ENCODE measurements at places on chromosomes 13 and 19.

- DNase-seq = no peak
Measured at GRCh38 chr13:103030776-103031175, 35.4 kb downstream of the SLC10A2 start.

- no peak for DNase-seq
Measured at GRCh38 chr19:51224163-51224641, 678 bp upstream of the CD33 start.

DNA sequence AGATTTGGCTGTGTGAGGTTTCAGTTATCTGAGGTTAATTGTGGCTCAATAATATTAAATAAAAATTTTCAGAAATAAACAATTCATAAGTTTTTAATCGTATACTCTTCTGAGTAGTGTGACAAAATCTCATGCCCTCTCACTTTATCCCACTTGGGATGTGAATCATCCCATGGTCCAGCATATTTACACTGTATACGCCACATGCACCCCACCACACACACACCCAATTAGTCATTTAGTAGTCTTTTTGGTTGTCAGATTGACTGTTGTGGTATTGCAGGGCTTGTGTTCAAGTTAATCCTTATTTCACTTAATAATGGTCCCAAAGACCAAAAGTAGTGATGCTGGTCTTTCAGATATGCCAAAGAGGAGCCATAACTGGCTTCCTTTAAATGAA, 66.4 kb upstream of the PCDH9 start:
- DNase-seq = no peak

GRCh38 chr13:101945435-101945834, 456.4 kb downstream of the FGF14 start:
- no peak for DNase-seq

GRCh38 chr19:15240515-15240914, 8.3 kb upstream of the EPHX3 start:
- no peak for DNase-seq

GRCh38 chr13:32639502-32640105, 53.4 kb downstream of the PDS5B start:
- no peak for DNase-seq

GRCh38 chr19:42290523-42291434, 11.2 kb upstream of the PRR19 start:
- DNase-seq = peak; percentile 36

DNA sequence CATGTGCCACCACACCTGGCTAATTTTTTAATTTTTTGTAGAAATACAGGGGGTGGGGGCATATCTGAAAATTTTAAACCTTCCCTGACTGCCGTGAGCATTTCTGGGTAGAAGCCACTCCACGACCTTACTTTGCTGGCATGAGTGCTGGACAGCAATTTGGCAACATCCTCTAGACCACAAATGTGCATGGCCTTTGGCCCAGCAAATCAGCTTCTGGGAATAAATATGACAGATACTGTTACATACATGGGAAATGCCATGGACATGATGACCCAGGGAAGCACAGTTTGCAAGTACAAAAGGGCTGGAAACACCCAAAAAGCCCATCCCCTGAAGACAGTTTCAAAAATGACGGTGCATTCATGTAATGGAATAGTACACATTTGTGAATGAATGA, 3.2 kb upstream of the PVR start:
- no peak for DNase-seq

GRCh38 chr19:45763691-45764294, 5.3 kb downstream of the SIX5 start:
- no peak for DNase-seq

DNA sequence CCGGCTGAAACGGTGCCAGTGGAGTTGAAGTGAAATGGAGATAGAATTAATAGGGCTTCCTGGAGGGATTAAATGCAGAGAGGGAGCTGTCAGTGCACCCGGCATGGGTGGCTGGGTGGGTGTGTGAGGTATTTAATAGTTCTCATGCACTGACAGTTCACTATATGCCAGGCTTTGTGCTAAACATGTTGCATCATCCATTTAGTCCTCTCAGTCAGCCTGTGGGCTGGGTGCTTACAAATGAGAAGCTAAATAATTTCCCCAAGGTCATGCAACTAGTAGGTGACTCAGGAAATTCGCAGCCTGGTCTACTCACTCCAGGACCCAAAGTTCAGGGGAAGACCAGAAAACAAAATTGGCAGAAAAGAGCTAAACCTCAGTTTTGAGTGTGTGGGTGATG, 63.5 kb upstream of the SPATA13 start:
- no peak for DNase-seq

DNA sequence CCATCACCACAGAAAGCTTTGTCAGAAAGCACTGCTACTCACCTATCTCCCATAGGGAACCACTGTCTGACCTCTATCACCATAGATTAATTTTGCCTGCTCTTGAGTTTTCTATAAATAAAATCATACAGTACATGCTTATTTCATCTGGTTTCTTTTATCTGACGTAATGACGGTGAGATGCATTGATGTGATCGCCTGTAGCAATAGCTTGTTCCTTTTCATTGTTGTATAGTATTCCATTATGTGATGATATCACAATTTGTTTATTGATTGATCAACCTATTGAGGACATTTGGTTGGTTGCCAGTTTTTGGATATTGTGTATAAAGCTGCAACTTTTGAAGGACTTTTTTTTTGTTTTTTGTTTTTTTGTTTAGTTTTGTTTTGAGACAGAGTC, 51.9 kb upstream of the ADGRE1 start:
- DNase-seq = no peak

GRCh38 chr13:103794526-103794925, 728.3 kb upstream of the SLC10A2 start:
- no peak for DNase-seq

DNA sequence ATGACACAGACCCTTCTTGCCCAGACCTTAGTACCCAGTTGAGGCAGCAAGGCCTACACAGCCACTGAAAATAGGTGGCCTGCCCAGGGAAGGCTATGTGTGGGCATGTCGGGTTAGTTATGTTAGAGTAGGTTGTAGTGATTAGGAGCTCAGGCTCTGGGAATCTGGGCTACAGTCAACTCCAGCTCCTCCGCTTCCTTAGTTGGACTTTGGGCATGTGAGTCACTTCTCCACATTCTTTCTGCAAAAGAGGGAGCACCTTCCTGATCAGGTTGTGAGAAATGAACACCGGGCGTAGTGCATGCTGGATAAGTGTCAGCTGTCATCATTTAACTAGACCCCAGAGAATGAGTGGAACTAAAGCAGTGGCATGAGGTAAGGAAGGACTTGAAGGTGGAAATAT, 64.8 kb downstream of the ARHGAP35 start:
- no peak for DNase-seq

- DNase-seq = no peak
Measured at GRCh38 chr13:100131863-100132574, 43.1 kb downstream of the PCCA start.

DNA sequence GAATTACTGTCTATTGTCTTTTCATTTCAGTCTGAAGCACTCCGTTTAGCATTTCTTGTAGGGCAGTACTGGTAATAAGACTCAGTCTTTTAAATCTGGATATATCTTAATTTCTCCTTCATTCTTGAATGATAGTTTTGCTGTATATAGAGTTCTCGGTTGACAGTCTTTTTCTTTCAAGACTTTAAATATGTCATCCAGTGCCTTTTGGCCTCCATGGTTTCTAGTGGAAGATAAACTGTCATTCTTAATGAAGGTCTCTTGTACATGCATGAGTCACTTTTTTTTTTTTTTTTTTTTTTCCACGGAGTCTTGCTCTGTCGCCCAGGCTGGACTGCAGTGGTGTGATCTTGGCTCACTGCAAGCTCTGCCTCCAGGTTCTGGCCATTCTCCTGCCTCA, 27.2 kb upstream of the ZDHHC20 start:
- no peak for DNase-seq

DNA sequence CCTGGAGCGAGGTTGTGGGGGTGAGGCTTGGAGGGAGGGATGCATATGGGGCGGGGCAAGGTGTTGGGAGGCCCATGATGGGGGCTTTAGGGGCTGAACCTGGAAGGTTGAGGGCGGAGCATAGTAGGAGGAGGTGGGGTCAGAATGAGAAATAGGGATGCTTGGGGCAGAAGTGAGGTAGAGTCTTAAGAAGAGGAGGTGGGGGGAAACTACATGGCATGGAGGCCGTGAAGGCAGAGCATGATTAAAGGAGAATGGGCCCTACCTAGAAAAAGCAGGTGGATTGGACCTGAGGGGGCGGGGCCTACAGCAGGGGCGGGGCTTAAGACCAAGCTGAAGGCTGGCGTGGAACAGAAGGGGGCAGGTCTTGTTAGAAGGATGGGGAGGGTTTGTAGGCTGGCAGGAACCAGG, 799 bp downstream of the NR1H2 start:
- no peak for DNase-seq

DNA sequence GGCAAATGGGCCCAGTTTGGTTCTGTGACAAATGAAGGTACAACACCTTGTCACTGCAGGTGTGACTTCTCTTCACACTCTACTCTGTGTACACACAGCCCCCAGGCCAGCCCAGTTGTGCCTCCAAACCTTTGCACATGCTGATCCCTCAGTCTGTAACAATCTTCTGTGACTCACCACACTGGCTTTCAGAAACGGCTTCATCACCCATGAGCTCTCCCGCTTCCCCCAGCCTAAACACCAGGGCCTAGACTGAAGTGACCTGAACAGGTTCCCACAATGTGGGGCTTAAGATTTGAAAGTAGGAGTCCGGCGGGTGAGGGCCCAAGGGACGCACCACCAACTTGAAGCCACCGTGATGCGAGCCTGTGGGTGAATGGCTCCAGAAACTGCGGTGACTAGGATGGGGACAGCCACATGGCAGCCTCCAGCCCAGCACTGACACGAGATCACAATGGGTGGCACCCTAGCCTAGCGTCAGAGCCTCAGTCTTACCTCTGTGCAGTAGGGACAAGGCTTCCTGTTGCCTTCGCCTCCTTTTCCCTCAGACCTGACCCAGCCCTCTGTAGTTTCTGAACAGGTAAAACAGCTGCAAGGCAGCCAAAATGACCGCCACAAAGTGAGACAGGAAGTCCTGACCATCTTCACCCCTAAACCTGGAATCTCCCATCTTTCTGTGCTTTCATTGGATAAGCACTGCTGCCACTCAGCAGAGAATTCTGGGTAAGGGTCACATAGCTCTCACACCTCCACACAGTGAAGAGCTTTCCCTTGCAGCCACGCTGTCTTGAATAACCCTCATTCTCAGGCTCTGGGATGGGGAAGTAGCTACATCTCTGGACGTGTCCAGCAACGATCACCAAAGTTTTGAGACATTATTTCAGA, 34.2 kb upstream of the ZNF599 start:
- no peak for DNase-seq

GRCh38 chr13:77732287-77732686, 34.8 kb downstream of the SLAIN1 start:
- DNase-seq = no peak

DNA sequence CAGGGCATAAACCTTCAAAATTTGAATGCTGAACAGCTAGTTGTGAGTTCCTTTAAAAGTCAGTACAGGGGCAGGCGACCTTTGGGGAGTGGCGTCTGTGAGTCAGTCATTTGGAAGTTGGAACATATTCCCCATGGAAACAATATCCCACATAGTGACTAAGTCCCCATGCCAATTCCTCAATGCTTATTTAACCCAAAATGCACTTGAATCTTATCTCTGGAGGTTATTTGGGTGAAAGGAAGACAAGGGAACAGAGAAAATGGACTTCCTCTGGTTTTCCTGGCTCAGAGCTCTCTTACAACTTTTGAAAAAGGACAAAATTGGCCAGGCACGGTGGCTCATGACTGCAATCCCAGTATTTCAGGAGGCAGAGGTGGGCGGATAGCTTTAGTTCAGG, 479.2 kb upstream of the NBEA start:
- no peak for DNase-seq

DNA sequence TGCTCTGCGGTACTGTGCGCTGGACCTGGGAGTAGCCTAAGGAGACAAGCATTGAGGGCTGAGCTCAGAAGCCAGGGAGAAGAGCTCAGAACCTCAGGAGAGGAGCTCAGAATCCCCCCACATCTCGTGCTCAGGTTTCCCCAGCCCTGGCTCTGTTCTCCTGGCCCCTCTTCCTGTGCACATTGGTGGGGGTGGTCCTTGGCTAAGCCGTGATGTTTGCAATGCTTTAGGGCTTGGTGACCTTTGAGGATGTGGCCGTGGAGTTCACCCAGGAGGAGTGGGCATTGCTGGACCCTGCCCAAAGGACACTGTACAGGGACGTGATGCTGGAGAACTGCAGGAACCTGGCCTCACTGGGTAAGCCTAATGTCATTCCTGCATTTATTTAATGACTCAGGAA, 6.6 kb downstream of the ZNF557 start:
- DNase-seq = no peak

GRCh38 chr19:6101991-6102390, 8.3 kb downstream of the RFX2 start:
- DNase-seq = no peak

GRCh38 chr19:6239401-6239844, 40.4 kb downstream of the MLLT1 start:
- no peak for DNase-seq

DNA sequence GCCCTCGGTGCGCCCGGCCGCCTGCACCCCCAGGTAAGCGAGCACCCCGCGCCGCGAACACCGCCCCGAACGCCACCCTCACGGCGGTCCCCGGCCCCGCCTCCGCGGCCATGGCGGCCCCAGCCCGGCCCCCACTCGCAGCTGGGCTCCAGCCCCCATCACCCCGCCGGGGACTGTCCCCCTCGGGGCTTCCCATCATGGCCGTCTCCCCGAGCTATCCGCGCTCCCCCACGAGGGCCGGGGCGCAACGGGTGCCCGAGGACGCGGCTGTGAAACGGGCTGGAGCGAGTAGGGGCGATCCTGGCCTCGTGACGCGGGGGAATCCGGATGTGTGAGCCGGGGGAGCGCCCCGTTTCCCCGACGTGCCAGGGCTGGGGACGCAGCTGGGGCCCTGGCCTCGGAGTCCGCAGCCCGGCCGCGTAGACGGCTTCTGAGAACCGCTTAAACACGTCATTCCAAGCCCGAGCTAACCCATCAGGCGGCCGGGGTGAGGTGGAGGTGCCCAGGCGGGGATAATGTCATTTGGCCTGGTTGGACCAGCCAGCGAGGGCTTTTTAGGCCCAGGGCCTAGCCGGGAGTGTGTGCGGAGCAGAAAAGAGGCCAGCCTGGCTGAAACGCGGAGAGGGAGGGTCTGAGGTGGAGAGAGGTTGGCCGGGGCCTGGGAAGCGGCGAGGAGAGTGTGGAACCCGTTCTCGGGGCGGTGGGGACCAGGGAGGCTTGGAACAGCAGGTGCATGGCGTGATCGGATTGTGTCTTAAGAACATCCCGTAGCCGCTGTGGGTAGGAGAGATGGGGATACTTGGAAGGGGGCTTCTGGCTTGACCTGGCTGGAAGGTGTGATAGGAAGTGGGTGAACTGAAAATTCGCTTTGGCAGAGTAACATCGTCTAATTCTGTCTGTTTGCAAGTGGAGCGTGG, 550 bp downstream of the CERS4 start:
- peak; percentile 56 for DNase-seq

DNA sequence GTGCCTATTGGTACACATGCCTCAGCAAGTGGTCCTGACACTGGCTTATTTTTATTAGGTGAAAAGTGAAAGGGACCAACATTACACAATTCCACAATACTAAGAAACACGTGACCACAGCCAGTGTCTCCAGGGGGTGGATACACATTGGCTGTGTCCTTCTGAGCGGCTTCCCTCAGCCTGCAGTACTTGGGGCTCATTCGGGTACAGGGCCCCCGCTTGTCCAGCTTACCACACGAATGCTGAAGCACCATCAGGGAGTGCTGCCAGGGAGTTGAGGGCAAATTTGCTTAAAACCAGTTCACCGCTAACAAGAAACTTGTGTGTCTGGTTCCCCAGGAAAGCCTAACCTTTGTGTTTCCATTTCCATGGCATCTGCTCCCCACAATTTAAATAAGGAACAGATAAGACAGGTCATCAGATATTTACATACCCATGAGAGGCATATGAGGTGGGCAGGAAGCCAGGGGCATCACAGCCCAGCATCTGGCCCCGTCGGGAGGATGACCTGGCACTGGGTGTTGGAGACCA, 23.3 kb downstream of the PBX4 start:
- DNase-seq = no peak

Data from stimulated activated CD4-positive, alpha-beta T cell treated with anti-CD3 and anti-CD28 coated beads, Interleukin-1b, Interleukin-23, amount 100 ng/mL, for 1 hour (primary cell).